Thoracic aorta (tissue), 2 donors: ENCODE measurements at places on chromosomes 3 and 15. TPM values are rescaled to one million over a fixed set of nuclear protein-coding genes. Genes with fewer than 3 reads are reported as not detected.

DNA sequence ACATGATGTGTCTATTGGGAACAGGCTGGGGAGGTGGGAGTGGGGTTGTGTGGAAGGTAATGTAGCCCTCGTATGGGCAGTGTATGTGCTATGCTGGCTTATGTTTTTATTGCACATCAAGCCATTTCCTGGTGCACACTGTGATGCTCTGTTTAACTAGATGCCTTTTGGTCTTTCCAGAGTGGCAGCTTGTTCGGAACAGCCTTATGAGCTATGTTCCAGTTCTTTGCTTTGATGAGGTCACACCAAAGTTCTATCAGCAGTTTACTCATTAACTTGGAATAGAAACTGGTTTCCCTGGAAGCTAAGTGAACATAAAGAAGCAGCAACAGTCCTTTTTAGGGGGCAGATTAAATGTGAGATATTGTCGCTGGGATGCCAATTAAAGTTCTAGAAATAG is 133.9 kb downstream of the DIPK2A start:
- no peak for DNase-seq

DNA sequence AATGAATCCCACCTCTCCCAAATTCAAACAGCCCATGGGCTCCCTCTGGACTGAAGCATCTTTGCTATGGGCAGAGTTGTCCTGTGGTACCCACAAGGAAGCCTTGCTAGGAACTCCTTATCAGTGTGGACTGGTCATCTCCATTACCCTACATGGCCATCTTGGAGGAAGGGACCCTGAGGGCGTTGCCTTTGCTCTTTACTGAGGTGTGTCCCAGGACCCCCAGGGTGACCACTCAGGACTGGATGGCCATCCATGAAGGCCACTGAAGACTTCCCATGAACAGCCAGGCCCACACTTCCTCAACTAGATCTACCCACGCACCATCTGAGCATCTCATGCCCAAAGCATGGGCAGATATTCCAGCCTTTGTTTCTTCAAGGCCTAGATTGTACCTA is 20.0 kb downstream of the RTP3 start:
- no peak for DNase-seq

ACY1 gene
- 12.3 TPM for total RNA-seq

DNA sequence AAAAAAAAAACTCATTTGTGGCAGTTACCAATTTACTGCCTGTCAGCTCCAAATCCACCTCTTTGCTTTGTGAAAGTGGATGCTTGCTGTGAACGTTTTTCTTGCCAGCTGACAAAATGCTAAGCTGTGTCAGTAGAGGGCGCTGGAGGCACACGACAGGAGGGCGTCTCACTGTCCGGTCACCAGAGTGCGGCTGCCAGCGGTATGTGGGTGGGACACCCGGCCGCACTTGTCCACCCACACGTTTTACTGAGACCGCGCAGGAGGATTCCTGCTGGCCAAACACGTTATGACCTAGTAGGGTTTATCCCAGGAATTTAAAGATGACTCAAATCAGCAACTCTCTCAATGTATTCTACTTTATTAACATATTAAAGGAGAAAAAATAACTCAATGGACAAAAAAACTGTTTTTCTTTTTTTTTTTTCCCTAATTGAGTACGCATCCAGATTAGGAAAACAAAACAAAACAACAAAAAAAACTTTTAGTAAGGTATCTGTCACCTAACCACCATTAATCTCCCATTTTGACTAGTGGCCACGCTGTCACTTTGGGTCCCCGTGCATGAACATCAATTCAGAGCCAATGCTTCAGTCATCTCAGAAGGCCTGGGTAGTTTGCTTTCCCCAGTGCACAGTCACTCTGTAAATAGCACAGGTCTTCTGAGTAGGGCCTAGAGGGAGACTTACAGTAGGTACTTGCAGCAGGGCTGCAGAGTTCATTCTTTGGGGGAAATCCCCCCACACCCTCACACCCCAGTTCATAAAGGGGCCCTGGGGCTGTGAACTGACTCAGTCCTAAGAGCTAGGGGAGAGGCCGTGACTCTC is 43.8 kb upstream of the RPL35A start:
- DNase-seq: peak; percentile 85

GRCh38 chr3:7562892-7563291 is 702.0 kb downstream of the GRM7 start:
- no peak for DNase-seq

GRCh38 chr3:27467545-27467944 is 16.6 kb downstream of the SLC4A7 start:
- DNase-seq: no peak

- no peak for DNase-seq
Observed at GRCh38 chr15:90987561-90988141, 6.7 kb downstream of the PRC1 start.
